Stimulated activated CD4-positive, alpha-beta T cell treated with anti-CD3 and anti-CD28 coated beads, Interleukin-1b, Interleukin-23, amount 100 ng/mL, for 1 hour (primary cell): ENCODE measurements at places on chromosomes 7 and 10.

GRCh38 chr10:103490986-103491314 lies 2.6 kb upstream of the NEURL1 start:
- DNase-seq: no peak

DNA sequence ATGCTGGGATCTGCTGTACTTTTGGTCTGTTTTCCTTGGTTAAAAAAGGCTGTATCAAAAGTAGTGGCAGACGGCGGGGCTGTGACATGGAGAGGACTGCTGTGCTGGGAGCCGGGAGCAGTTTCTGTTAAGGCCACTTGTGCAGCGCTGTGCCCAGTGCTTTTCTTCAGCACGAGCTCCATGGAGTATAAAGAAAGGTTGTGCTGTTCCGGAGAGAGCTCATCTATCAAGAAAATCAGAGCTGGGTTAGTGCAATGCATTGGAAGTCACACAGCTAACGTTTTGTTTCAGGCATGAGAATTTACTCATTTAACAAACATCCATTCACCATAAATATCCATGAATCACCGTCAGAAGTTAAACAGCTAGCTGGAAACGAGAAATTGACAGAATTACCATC lies 62.0 kb downstream of the KIAA1549 start:
- DNase-seq: no peak

GRCh38 chr7:139748941-139749340 lies 28.9 kb downstream of the HIPK2 start:
- DNase-seq: no peak

GRCh38 chr10:88730864-88731263 lies 24.8 kb downstream of the LIPK start:
- no peak for DNase-seq

- DNase-seq: no peak
Measured at GRCh38 chr7:23691320-23691719, 11.3 kb downstream of the FAM221A start.

DNA sequence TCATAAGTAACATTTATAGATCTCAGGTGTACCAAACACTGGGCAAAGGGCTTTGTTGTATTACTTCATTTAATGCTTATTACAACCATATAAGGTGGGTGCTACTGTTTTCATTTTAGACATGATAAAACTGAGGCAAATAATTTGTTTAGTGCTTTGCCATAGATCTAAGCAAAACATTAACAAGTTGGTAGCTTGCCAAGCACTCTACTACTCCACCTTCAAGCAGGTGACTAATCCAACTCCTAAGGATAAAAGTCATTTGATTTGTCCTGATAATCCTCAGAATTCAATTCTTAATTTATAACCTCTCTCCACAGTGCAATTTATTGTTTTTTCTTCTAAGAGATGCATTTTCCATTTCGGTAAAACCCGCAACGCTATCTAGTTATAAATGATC lies 646.4 kb downstream of the GRM8 start:
- no peak for DNase-seq

- no peak for DNase-seq
Measured at GRCh38 chr7:66279912-66280311, 74.8 kb downstream of the TPST1 start.

DNA sequence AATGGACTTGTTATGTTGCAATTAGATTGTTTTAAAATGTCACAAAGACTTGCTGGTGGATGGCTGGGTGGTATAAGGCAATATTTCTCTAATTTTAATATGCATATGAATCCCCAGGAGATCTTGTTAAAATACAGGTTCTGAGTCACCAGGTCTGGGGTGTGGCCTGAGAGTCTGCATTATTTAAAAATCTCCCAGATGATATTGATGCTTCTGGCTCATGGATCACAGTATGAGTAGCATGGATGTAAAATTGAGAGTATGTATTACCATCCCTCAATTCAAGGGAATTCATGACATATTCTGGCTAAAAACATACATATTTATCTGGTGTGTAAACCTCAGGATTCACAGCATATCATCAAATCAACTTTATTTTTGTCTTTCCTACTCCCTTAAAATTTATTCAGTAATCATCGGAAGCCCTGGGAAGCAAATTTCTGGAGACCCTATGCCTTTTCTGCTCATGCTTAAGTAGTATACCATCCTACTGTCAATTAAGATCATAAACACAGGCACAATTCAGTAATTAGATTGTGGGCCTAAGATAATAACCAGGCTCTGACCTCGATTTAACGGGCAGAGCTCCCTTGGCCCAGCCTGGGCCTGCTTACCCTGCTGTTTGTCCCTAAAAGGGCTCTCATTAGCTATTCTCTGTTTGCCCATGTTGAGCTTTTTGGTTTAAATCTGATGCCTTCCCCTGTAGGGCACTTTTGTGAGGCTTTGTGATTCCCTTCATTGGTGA lies 29.6 kb upstream of the ICA1 start:
- DNase-seq: no peak

DNA sequence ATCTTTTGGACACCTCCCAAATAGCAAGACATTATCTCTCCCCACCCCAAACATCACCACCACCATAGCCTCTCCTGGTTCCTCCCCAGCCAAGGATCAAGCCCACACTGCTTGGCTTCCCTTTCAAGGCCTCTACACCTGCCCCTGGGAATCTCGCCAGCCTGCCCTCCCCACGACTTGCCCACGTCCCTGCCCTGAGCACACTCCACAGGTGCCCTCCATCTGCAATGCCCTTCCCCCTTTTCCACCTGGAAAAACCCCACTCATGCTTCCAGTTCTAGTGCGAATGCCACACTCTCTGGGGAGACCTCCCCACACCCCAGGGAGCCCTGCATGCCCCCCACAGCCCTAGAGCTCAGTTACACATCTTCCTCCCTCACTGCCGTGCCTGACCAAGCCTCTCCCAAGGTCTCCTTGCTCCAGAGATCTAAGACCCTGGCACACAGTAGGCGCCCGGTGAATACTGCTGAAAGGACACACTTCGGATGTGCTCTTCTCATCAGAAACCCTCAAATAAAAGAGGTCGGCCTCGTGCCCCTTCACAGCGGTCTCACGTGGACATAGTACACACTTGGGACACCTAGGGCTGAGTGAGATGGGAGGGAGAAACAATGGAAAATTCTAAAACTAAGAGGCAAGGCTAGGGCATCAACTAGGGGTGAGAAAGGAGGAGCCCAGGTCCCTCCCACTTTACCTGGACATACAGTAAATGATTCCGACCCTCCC lies 91.4 kb downstream of the DLG5 start:
- DNase-seq: no peak

GRCh38 chr10:130138479-130138866 lies 2.3 kb downstream of the GLRX3 start:
- DNase-seq: no peak

DNA sequence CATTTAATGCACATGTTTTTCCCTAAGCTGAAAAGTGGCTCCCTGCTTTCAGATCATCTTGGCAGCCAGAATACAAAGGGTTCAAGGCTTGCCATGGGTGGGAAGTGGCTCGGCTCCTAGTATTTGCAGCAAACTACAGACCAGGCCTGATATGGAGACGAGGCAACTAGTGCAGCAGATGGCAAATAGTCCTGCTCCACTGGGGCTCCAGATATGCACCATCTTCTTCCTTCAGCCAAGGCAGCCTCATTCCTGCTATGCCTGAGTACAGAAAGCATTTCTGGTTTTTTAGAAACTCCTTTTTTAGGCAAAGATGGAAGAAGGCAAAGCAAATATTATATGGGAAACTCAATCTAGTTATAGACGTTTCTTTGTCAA lies 23.9 kb downstream of the LRRC4 start:
- no peak for DNase-seq

GRCh38 chr10:133206356-133207040 lies 23.5 kb upstream of the UTF1 start:
- DNase-seq: no peak

- DNase-seq: no peak
Measured at GRCh38 chr7:6725003-6725402, 18.3 kb upstream of the ZNF12 start.

GRCh38 chr10:34960983-34961382 lies 129.2 kb downstream of the CUL2 start:
- DNase-seq: no peak

DNA sequence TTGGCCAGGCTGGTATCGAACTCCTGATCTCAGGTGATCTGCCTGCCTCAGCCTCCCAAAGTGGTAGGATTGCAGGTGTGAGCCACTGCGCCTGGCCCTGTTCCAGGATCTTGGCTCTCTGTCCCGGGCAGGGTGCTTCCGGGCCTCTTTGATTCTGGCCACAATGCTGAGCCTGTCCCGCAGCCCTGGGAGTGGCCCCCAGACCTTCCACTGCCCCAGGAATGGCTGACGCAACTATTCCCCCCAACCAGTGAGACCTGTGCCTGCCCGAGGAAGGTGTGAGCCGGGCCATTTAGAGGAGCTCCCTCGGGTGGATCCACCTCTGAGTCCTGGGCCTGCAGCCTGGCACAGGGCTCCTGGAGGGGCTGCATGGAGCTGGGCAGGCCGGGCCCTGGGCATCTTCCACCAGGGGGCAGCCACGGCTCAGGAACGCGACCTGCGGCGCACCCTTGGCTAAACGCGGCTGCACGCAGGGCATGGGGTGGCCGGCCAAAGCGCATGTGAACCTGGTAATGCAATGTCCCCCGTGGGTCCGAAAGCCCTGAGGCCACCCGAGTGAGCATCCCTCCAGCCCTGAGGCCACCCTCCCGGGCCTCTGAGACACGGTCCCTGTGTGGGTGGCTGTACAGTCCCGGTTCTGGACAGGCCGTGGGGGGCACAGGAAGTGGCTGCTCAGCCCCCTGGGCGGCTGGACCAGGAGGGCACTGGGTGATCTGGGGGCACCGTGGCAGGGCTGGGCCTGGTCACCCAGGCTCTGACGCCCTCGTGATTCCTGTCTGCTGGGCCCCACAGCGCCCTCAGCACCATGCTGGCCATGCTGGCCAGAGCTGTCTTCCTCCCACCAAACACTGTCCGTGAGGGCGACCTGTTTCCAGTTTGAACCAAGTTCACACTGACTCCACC lies 24.8 kb downstream of the GRIFIN start:
- peak; percentile 78 for DNase-seq

DNA sequence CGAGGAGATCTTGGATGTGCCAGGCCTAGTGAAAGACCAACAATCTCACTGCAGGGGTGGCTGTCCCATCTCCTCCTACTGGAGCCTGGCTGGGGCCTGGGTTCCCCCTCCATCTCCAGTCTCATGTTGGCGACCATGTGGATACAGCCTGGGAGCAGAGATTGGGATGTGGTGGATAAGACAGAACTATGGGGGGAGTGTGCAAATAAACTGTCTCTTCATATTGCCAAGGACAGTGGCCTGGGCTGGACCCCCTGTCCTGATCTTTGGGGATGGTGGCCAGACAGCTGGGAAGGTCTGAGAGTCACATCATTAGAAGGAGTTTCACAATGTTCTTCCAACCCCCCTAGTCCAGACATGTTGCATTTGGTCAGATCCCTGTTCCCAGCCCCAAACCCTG lies 5.8 kb upstream of the MINDY4 start:
- no peak for DNase-seq

DNA sequence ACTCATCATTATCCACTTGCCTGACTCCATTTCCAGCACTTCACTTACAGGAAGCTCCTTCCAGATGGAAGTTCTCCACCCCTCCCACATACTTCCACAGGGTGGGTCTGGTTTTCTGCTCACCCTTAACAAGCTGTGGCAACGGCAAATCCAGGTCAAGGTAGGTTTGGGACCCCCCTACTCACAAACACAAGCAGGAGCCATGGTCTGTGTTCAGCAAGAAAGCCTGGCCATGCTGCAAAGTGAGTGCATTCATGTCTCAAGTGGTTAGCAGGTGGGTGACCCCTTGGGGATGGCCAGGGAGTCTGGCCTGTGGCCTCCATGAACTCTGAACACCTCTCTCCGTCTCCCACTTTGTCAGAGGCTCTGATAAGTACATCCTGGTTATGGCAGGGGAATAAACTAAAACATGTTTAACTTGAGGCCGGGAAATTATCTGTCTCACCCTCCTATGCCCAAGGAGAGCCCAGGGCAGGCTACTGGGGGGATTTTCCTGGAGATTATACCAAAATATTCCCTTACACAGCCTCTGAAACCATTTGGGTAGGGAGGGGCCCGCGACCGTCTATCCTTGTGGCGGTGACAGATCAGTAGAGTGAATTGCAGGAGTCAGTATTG lies 844 bp downstream of the XPNPEP1 start:
- no peak for DNase-seq

DNA sequence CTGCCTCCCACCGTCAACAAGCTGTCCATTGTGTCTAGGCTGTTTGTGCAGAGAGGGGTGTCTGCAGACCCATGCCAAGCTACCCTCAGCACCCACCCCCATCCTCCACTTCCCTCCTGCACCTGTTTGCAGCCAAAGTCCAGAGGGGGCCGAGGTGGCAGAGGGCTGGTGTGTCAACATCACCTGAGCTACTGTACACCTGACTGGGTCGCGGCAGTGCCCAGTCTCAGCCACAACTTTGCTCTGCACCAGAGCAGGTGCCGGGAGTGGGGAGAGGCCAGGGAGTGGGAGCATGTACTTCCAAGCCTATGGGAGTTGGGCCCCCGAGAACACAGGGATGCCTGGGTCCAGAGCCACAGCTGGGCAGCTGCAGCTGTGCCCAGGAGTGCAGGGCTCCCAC lies 93.1 kb downstream of the AUTS2 start:
- no peak for DNase-seq

DNA sequence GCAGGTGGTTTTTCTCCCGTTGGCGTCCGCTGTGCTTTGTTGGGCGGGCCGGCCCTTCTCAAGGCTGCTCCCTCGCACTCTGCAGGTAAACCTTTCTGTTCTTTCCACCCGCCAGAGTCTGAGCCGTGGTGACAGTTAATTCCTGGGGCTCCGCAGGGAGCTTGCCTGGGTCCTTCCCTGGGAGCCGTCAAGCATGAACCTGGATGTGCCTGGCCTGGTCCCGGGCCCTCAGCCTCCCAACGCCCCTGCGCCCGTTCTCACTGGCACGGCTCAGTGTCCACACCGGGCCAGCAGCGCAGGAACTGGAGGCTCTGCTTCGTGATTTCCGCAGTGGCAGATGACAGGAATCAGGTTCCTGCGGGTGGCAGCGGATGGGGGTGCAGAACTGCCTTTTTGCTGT lies 10.9 kb upstream of the NKX6-2 start:
- no peak for DNase-seq

DNA sequence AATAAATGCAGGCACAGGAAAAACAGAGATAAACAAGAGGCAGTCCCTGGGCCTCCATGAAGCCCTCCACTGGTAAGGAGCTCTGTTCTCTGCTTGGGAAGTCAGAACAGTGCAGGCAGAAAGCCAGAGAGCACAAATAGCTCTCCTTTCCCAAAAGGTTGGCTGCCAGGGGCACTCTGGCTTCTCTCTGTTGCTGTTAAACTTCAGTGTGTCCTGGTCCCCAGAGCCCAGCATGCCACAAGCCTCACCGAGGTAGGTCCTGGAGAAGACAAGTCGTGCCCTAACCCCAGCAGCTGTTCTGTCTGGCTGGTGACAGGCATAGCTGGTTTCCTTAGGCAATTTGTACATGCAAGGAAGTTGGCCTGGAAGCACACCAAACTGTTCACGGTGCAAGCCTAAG lies 17.3 kb downstream of the SLC16A12 start:
- DNase-seq: no peak

DNA sequence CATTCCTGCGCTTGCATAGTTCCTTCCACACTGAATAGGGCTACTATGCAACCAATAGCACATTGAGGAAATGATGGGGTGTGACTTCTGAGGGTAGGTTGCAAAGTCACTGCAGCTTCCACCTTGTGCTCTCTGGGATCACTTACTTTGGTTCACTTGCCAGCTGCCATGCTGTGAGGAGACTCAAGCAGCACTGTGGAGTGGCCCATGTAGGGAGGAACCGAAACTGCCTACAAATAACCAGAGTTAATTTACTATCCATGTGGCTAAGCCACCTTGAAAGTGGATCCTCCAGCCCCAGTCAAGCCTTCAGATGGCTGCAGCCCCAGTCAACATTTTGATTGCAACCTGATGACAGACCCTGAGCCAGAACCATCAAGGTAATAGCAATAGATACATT lies 64.3 kb downstream of the FAM204A start:
- no peak for DNase-seq

GRCh38 chr7:135859538-135859937 lies 110.9 kb upstream of the FAM180A start:
- DNase-seq: no peak
